ENCODE measurements at places on chromosomes 16 and 17. TPM values are rescaled to one million over a fixed set of nuclear protein-coding genes. Genes with fewer than 3 reads are reported as not detected.

GRCh38 chr16:88812513-88813268 is 963 bp upstream of the APRT start:
- no peak for DNase-seq

DNA sequence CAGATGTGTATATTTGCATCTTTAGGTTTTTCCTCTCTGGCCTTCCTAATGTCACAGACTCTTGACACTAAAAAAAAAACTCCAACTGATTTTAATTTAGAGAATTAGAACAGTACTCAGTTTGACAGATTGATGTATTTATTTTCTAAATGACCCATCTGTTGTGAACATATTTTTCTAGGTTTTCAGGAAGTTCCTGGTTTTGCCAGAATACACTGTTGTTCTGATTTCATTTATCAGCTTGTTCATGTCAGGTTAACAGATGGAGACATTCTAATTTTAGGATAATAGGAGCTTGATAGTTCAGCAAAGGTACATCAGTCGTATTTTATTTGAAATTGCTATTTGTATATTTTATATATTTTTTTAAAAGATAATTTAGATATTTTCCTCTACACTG is 133.4 kb downstream of the TANC2 start:
- DNase-seq = no peak

GRCh38 chr17:8949061-8949661 is 16.3 kb downstream of the PIK3R5 start:
- no peak for DNase-seq

- DNase-seq = no peak
Measured at GRCh38 chr16:2825049-2825742, 4.9 kb upstream of the ZG16B start.

- no peak for DNase-seq
Measured at GRCh38 chr16:58128711-58129096, 477 bp downstream of the CFAP20 start.

DNA sequence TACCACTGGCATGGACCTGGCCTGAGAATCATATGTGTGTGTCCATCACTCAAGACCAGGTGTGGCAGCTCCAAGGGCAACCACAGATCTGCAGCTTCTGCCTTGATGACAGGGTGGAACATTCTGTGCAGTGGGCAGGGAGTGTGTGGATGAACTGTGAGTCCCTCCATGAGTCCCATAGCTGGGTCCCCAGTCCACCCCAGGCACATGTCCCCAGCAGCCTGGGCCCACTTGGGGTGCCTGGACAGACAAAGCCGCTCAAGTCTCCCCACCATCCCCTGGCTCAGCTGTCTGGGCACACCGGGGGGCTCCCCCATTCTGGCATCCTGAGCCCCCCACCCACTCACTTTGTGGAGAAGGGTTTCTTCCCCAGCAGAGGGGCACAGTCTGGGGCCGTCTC is 4.6 kb upstream of the KRT16 start:
- DNase-seq = no peak

- DNase-seq = no peak
Measured at GRCh38 chr17:42438600-42439567, 15.8 kb upstream of the CAVIN1 start.

DNA sequence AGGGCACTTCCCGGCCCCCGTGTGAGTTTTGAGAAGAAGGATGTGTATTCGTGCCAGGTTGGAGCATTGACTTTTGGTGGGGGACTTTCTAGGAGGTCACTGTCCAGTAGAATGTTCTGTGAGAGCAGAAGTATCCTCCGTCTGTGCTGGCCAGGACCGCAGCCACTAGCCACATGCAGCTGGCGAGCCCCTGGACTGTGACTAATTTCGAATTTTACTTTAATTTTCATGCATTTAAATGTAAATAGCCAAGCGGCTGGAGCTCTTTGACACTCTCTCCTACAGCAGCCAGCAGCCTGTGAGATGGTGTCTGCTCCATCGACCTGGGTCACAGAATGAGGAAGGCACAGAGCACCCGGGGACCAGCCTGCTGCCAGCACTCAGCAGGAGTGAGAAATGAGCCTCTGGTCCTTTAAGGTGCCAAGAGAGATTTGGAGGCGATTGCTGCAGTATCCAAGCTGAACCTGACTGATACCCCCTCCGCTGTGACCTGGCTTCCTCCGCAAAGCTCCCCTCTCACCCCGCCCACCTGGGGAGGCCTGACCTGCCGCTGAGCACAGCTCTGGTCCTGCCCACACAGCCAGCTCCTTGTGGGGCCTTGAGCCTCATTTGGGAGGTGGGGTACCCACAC is 7.8 kb downstream of the ATP2A3 start:
- DNase-seq = no peak

GRCh38 chr16:57985204-57986181 is 14.6 kb upstream of the CNGB1 start:
- no peak for DNase-seq

DNA sequence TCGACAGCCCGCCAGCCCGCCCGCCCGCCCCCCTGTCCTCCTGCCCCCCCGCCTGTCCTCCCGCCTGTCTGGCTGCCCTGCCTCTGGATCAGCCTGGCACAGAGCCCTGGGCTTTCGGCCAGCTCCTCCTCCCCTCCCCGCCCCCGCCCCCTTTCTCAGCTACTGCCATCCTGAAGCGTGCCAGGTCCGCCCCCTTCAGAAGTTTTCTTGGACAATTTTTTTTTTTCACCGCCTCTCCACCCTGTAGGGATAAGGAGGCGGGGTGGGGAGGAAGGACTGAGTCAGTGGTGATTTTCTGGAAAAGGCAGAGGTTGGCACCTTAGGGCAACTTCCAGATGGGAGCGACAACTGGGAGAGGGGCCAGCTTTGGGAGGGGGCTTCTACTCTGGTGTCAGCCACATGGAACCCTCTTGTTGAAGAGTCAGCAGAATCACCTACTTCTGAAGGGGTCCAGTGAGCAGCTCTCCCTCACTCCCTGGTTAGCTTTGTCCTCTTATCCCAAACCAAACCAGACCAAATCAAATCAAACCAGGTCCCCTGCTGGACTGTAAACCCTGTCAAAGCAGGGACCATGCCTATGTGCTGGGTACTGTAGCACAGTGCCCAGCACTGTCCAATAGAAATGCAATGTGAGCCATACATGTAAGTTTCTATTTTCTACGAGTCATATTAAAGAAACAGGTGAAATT is 19.7 kb downstream of the IGF2BP1 start:
- no peak for DNase-seq

- no peak for DNase-seq
Measured at GRCh38 chr16:13298666-13299065, 397.3 kb downstream of the SHISA9 start.

- no peak for DNase-seq
Measured at GRCh38 chr17:82658796-82659452, 10.7 kb upstream of the WDR45B start.

DNA sequence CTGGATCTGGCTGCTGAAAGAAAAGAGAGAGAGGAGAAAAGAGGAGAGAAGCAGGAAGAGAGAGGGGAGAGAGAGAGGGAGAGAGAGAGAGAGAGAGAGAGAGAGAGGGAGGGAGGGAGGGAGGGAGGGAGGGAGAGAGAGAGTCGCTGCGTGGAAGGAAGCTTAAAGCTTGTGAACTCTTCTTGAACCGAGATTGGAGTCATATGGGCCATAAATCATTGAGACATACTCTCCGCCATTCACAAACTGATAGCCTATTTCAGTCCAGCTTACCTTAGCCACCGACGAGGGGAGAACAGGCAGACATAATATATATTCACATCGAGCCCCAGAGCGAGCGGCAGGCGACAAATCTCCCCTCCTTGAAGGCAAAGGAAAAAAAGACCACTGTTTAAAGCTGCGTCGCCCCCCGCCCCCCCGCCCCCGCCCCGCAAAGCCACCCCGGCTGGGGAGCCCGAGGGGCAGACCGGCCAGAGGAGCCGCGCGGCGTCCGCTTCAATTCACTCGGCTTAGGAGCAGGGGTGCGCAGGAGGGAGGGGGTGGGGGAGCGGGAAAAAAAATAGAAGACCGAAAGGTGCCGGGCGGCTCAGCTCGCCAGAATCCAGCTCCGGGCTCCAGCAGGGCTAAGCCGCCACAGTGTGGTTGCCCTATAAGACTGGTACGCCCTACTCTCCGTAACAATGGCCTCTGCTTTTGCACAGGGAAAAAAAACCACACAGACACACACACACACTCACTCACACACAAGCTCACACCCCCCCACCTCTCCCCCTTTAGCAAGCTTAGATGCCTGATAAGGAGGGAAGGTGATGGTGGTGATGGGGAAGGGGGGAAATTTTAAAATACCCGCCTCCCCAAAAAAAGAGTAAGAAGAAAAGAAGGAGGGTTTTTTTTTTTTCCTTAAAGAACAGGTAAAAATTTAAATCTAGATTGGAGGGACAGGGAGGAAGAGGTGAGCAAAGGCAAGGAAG is 10.6 kb upstream of the HOXB2 start:
- peak; percentile 80 for DNase-seq

DNA sequence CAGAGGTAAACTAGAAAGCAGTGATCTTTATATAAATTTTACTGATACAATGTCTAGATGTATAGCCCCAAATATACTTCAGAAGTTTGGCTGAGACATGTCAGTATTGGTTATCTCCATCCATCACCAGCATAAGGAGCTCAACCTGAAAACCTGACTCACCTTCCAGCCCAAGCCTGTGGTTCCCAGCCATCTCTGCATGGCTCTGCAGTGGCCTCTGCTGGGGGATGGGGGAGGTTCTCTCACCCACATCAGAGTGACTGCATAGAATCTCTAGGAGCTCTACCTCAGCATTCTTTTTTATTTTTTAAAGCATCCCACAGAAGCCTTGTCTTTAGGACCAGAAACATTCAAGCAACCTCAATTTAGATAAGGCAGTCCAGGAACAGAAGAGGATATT is 27.3 kb downstream of the USP7 start:
- no peak for DNase-seq

DNA sequence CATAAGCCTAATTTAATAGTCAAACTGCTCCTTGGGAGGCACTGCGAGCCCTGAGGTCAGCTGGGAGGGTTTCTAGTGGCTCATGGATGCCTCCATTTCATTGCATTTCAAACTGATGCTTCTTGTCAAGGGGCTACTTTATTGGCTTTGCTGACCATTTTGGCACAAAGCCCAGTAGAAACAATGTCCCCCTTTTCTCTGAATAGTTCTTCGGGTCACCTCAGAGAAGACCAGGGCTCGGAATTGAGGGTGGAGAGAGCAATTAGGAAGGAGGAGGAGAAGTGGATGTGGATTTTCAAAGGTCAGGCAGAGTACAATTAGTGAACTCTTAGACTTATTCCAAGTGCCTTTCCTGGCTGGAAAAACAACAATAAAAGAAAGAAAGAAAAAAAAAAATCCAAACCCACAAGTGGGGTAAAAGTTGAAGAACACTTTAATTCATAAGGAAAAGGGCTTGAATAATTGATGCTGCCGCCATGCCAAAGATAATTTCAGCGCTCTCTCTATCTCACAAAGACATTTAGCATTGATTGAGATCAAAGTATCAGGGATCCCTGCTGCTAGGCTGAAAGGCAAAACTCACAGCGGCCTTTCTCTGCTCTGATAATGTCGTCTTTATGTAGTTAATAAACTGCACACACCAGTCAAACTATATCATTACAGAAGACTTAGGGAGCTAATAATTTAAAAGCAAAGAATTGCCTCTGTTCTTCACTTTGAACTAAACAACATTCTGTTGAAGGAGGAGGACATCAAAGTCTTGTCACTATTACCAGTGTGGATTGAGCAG is 122.7 kb downstream of the RGS9 start:
- no peak for DNase-seq

KRT17 gene
- 5.4 TPM for polyA plus RNA-seq

KRT20 gene
- polyA plus RNA-seq = not detected

OR4D1 gene
- polyA plus RNA-seq = 0.04 TPM

KRT12 gene
- 0.14 TPM for polyA plus RNA-seq

SPATA32 gene
- 0.23 TPM for polyA plus RNA-seq

FA2H gene
- polyA plus RNA-seq = 3.6 TPM

BCAR1 gene
- 42.1 TPM for polyA plus RNA-seq

SDF2 gene
- polyA plus RNA-seq = 67.7 TPM
